GM12864 (cell line): ENCODE measurements at places on chromosomes 4 and X.
A peak's percentile ranks its signal among the peaks of the same experiment; 100 is the strongest.

DNA sequence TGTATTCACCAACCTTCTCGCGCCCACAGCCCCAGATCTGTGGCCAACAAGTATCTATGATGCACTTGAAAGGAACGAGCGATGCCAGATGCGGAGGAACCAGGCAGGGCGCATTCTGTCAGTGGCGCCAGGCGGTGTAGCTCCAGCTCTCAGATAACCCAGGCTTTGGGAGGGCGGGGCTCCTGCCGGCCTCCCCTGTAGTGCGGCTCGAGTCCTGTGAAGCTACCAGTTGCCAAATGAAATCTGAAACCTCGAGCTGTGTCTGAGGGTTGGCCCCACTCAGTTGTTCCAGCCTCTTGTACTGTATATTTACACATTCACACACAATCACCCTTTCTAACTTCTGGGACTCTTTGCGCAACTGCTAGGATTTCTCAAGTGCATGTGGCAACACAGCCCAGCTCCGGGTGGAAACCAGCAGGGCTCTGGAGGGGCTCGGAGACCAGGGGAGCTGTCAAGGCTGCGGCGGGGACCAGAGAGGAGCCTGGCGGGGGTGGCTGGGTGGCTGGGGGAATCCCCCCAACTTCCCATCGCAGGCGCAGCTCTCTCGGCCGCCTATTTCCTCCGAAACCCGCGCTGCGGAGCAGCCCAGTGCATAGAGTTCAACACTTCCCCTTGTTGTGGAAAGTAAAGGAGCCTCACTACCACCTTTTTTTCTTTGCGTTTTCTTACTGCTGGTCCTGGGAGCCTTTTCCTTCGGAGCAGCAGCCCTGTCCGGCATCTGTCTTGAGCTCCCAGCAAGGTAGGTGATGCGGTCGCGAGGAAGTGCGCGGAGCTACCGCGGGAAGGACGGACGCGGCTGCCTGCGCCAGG is at the start of gene ARHGAP24:
ARHGAP24 (plus strand) TSS at position 333 of the 813 bp plus-strand sequence.
- peak; percentile 62 for DNase-seq

DNA sequence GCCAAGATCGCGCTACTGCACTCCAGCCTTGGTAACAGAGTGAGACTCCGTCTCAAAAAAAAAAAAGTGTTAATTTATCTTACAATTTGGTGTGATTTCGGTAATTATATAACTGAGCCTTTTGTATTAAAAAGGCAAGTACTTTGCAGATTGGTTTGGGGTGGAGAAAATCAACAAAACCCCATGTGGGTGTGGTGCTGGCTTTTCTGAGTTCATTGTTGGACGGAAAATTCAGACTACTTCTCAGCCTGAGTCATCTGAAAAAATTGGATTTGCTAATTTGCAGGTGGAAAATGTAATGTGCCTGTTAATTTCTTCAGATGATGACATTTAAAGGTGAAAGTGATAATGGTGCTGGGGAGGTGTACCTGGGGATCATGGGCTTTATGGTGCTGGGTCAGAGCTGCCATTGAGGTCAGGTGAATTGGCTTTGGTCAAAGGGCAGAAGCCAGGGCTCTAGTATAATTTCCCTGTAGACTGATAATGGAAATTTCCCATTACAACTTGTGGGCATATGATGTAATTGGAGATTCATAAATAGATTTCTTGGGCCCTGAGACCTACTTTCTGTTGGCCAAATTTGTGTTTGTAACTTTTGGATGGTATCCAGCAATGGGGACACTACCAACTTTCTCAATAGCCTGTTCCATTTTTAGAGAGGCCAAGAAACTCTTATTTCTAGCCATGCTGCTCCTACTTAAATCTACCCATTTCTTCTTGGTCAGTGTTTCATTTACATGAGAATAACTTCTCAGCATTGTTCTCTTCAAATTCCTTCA is 74.3 kb upstream of the TEX13D start:
- no peak for DNase-seq

DNA sequence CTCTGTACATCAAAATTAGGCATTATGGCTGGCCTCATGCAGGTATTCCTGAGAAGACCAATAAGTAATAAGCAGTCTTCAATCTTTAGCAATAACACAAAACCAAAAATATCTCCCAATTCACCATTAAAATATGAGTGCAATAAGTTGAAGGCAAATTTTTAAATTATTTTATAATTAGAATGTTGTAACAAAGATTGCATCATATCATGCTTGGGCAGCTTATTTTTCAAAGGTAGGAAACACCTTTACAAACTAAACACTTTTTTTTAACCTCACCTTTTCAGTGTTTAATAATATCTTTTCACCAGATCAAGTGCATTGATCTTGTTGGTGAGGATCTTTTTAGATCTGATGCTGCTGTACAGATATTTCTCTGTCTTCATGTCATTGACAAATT is 592.9 kb upstream of the PITX2 start:
- no peak for DNase-seq

GRCh38 chr4:2964706-2965258 is 1.4 kb downstream of the GRK4 start:
- DNase-seq: no peak

DNA sequence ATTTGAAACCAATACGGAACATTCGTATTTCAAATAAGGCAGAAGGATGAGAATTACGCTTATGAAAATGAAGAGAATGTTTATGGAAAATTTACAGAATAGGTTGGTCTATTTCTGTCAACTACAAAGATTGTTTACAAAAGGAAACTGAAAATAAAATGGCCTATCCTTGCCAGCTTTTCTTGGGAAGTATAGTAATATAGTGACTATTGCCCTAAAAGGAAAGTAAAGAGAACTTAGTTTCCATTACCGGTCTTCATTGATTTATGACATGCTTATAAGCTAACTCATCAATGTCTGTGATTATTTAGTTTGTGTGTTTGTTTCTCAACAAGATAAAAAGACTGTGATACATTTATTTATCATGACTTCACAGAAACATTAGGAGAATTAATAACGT is 2.9 kb upstream of the SPRY1 start:
- no peak for DNase-seq

GRCh38 chrX:33336783-33337182 is 125.4 kb upstream of the DMD start:
- no peak for DNase-seq

DNA sequence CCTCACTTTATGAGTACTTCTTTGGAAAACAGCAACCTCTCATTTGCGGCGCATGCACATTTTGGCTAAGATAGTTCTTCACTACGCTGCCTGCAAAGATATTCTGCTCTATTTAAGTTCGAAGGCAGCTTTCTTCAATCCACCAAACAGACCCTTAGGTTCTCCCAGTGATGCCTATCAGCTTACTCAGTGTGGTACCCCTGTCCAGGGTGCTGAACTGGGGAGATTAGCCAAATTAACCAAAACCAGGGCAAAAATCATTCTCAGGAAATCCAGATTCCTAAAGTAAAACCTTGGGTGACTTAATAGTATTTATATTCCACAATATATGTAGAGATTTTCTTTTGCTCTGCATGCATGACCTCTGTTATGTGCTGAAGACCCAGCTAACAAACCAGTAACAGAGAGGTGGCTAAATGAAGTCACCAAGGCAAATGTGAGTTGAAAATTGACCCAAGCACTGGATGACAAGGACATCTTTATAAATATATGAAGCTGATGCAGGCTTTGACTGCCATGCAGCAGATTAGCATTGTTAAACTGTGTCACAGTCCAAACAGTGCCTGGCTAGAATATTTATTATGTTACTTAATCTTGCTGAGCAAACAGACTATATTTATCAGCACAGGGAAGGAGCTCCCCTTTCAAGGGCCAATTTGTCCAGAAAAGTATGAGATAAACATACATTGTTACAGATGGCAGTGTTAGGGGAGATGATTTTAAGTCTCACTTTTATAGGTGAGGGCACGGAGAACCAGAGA is 418.2 kb downstream of the STIM2 start:
- no peak for DNase-seq
